Urothelium cell line (cell line): ENCODE measurements at places on chromosomes 7 and 10.
A peak's percentile ranks its signal among the peaks of the same experiment; 100 is the strongest.

DNA sequence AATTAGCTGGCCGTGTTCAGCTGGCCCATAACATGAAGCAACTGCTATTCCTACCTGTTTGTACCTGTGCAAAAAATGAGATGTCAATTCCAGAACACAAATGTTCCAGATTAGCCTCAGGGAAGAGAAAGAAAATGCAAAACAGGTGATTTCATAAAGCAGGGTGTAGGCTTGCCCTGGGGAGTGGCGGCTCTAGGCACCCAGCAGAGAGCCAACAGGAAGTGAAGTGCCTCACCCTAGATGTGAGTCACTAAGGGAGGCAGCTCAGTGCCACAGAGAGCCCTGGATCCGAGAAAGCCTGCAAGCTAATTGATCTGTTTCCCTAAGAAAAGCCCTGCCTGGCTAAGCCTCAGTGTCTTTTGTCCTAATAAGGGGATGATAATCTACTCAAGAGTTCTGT lies 240.0 kb downstream of the ARHGAP21 start:
- DNase-seq, result peak; percentile 88

- DNase-seq, result peak; percentile 41
Observed at GRCh38 chr7:151245360-151246101, 3.0 kb downstream of the SMARCD3 start.

GRCh38 chr10:1548596-1548995 lies 188.7 kb downstream of the ADARB2 start:
- DNase-seq, result no peak

DNA sequence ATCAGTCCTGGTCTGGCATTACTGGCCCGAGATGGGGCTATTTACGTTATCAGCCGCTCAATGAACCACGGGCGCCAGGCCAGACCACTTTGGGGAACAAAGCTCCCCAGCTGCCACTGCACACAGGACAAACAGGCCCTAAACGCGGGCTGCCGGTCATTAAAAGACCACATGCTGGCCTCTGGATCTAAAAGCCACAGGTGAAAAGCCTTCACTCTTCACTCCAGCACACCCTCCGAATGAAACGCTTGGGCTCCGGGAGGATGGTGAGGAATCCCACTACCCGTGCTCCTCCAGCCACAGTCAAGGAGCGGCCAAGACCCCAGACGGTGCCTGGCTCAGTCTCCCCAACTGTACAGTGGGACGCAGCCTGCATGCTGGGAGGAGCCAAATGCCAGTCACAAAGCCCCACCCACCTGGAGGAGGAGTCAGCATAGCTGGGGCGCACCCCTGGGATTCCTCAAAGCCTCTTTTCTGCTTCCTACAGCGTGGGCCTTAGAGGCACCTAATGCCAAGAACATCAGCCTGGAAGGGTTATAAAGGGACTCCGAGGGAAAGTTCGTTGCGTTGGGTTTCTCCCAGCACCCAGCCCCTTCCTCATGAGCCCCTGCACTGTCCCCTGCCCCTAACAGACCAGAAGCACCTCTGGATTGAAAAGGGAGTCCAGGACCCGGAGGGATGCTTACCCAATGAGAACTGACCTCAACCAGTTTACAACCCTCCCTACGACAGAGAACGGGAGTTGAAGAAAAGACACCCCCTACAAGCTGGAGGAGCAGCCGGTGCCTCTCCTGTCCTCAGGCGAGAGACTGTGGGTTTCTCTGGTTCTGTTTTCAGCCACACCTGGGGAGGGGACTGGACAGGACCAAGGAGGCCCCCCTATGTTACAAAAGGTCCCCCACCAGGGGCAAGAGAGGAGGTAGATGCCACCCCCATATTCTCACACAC lies 4.7 kb downstream of the PDGFA start:
- DNase-seq, result peak; percentile 66

DNA sequence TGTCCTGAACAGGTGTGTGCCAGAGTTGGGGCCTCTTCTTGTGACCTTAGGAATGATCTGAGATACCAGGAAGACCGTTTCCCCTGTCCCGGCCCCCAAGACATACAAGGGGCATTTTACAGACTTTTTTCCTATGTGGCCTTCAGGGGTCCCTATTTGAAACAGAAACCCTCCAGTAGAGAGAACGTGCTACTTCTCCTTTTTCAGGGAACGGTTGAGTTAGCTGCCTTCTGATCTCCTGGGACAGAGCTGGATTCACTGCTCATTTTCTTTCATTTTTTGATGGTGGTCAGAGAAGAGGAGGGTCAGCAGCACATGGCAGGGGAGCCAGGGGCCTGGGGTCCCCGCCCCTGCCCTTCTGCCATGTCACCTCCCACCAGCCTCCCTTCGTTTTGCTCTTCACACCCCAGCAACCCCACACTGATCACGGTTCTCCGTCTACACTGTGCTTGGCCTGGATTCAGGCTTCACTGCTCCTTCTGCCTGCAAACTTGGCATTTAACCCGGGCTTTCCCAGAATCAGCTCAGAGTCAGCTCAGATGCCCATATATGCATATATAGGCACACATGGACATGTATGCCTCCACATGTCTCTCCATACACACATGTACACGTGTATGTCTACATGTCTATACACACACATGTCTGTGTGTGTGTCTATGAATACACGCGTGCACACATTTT lies 138.1 kb upstream of the BTBD16 start:
- DNase-seq, result no peak

GRCh38 chr10:8702181-8702580 lies 647.7 kb downstream of the GATA3 start:
- DNase-seq, result no peak

DNA sequence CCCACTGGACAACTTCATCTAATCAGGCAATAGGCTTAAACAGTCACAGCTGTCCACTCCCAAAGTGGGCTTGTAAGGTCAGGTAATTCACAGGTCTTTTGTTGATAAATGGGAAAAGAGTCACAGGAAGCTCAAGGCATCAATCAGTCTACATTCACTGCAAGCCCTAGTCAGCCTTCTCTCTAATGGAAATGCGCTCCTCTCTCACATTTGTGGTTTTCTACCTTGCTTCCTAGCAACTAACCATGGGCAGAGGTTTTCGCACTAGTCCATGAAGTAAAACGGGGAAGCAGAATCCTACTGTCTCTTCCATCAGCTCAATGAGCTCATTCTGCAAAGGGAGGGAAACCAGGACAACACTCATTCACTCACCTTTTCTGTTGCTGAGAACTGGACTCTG lies 53.5 kb upstream of the APBB1IP start:
- no peak for DNase-seq

- no peak for DNase-seq
Observed at GRCh38 chr7:55557666-55558188, 14.6 kb downstream of the VOPP1 start.

GRCh38 chr7:38189231-38189938 lies 11.3 kb downstream of the STARD3NL start:
- no peak for DNase-seq

- peak; percentile 20 for DNase-seq
Observed at GRCh38 chr7:22663357-22663718, 63.7 kb upstream of the IL6 start.

GRCh38 chr7:143248761-143249354 lies 14.4 kb upstream of the GSTK1 start:
- DNase-seq, result no peak
